ENCODE measurements at places on chromosomes 1 and 21.

GRCh38 chr1:52904927-52905698, 16.4 kb downstream of the ECHDC2 start:
- DNase-seq, result peak; percentile 86

DNA sequence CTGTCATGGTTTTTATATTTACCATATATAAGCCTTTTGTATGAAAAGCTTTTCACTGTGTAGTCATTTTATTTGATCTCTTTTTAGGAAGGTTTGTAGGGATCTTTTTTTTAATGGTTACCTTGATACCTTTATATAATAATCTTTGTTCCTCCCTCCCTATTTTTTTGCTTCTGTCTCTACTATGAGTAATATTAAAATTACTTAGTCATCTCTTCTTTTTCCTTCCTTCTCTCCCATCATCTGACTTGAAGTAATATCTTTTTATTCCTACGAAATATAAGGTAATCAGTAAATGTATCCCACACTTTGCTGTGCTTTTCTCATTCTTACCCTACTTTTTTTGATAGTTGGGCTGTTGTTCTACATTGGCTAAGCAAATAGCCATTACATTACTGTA, 161.4 kb downstream of the MAGI3 start:
- DNase-seq, result no peak

GRCh38 chr1:3817138-3817740, 20.9 kb upstream of the LRRC47 start:
- DNase-seq, result no peak

- DNase-seq, result no peak
Observed at GRCh38 chr1:220894025-220894923, 15.0 kb downstream of the HLX start.

- no peak for DNase-seq
Observed at GRCh38 chr1:195030793-195031192, 1577.4 kb downstream of the KCNT2 start.

DNA sequence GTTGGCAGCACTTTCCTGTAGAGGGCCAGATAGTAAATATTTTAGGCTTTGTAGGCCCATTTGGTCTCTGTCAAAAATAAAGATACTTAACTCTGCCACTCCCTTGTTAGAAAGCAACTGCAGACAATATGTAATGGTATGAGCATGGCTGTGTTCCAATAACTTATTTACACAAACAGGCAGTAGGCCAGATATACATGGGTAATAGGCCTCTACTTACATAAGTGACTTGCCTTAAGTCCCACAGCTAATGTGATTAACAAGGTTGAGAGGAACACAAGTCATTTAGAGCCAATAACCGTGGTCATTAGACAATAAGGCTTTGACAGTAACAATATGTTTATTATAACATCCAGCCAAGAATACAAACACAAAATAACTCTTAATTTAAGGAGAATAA, 17.4 kb downstream of the CCT8 start:
- no peak for DNase-seq

DNA sequence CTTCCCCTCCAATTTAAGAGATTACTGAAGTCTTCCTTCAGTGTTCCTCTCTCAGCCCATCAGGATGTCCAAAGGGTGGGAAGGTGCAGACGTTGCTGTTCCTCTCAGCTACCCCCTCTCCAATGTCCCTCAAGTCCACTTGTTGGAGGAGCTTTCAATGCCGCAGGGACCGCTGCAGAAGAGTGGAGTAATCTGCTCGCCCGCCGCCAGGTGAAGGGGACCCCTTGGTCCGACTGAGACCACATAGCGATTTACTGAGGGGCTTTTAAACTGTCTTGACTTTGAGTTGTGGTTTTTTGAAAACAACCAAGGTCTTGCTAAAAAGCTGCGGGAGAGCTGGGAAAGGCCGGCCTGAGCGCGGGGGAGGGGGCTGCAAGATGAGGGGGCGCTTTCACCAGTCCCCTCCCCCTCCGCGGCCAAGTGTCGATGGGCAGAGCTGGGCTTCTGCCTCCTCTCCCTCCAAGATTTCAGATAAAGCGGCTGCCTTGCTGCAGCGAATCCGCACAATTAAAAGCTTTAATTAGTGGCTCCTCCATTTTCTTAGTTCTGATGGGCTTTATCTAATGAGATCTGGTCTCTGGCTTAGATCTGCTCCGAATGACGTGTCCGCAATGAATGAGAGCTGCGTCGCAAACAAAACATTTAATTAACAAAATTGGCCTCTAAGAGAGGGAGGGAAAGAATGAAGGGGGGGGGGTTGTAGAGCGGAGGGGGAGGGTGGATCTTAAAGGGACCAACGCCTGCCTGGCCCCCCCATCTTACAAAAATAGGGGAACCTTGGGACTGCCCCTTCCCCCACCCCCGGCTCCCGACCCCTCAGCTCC, 5.9 kb downstream of the LMO4 start:
- DNase-seq, result peak; percentile 68

DNA sequence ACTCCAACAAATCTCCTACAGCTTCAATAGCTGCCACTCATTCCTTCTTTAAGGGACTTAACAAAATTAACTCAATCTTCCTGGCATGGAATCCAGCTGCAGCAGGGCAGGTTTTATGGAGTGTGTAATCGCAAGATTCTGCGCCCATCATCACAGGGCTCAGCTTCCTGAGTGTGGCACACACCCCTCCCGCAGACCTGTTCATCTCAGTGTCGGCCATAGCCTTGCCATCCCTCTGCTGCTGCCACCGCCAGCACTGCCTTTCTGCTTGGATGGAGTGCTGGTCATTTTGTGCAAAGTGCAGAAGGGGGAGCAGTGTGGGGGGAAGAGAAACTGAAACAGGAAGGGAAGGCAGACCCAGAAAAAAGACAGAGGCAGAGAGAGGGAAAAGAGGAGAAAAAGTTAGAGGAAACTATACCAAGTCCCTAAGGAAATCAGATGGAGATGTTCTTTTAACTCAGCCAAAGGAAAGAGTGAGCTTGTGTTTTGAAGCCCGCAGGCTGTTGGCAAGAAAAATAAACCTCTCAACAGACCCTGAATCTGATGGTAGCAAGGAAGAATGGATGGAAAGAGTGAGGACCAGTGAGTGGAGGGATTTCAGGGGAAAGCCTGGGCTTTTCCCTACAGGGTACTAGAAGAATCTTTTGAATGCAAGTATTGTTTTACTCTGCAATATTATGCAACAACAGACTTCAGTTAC, 324.2 kb downstream of the SEC16B start:
- DNase-seq, result no peak

GRCh38 chr1:31749785-31750735, 14.1 kb downstream of the ADGRB2 start:
- no peak for DNase-seq

GRCh38 chr1:156859523-156860112, 701 bp upstream of the INSRR start:
- peak; percentile 46 for DNase-seq

DNA sequence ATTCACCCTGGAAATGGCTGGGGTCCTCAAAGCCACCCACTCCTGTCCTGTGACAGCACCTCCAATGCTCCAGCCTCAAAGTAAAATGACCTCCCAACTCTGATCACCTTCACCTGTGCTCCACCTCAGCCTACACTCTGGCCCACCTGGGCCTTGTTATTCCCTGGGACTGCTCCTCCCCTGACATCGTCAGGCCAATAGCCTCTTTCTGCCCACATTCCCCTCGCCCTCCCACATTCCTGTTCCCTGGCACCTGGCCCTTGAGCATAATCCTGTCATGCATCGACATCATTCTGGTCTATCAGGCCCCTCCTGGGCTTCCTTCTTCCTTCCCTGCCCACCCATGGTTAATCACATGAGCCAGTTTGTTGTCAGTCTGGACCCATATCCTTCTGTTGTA, 13.2 kb upstream of the BCAR3 start:
- no peak for DNase-seq

GRCh38 chr1:59005491-59006288, 221.8 kb upstream of the JUN start:
- DNase-seq, result no peak

- no peak for DNase-seq
Observed at GRCh38 chr1:214228976-214229375, 52.0 kb upstream of the SMYD2 start.

GRCh38 chr1:44424747-44425146, 19.7 kb downstream of the RNF220 start:
- no peak for DNase-seq

- DNase-seq, result no peak
Observed at GRCh38 chr1:212236664-212237220, 48.5 kb upstream of the PPP2R5A start.

- no peak for DNase-seq
Observed at GRCh38 chr1:11600836-11601235, 53.4 kb downstream of the FBXO2 start.

- no peak for DNase-seq
Observed at GRCh38 chr1:232949636-232950196, 695 bp upstream of the NTPCR start.

DNA sequence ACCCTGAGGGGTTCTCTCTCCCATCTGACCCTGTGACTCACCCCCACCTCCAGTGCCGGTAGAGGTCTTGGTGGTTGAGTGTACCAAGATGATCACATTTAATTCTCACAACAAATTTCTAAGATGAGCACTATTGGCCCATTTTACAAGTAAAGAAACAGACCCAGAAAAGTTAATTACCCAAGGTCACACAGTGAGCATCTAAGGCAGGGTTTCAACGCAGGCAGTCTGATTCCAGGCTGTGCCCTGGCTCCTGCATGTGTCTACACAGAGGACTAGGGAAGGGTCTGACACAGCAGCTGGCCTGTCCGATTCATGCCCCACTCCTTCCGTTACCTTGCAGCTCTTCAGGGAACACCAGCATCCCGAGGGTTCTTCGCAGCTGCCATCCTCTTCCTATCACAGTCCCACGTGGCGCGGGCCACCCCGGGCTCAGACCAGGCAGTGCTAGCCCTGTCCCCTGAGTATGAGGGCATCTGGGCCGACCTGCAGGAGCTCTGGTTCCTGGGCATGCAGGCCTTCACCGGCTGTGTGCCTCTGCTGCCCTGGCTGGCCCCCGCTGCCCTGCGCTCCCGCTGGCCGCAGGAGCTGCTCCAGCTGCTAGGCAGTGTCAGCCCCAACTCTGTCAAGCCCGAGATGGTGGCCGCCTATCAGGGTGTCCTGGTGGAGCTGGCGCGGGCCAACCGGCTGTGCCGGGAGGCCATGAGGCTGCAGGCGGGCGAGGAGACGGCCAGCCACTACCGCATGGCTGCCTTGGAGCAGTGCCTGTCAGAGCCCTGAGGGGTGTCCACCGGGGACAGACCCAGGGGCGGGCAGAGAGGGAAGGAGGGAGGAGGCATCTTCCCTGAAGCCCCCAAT, 7.5 kb downstream of the NCDN start:
- DNase-seq, result no peak

GRCh38 chr21:46457801-46458314, 833 bp upstream of the DIP2A start:
- peak; percentile 51 for DNase-seq

DNA sequence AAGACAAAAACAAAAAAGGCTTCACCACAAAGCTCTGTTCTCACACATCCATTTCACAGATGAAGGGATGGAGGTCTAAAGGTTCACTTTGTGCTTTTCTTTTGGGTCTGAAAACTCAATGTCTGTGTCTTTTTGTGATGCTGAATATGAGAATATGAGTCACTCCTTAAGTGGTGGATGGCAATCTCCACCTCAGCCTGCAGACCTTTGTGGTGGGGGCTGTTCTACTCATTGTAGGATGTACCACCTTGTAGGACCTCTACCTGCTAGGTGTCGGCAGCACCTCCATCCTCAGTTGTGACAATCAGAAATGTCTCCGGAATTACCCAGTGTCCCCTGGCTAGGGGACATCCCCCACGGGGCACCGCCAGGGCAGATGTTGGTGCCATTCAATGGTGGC, 42.8 kb downstream of the UBASH3A start:
- DNase-seq, result no peak

DNA sequence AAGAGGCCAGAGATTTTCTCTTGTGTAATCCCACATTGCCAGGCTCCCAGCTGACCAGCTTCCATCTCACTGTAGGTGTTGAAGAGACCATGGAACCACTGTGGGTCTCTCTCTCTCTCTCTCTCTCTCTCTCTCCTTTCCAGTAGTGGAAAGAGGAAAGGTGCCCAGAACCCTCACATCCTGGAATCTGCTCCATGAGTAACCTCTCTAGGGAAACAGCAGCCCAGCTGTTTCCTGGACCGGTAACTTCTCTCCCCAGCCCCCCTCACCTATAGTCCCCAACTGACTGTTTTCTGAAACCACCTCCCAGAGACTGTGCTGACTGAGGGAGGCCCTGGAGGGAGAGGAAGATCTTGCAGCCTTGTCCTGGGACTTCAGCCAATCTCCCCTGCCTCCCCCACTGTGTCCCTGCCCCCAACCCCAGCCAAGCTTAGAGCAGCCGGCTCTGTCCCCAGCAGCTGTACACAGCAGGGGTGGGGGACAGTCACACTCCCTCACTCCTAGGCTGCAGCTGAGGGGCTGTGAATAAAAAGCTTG, 20.6 kb upstream of the SLC45A3 start:
- peak; percentile 76 for DNase-seq

- no peak for DNase-seq
Observed at GRCh38 chr1:113683384-113684152, 75.7 kb downstream of the PHTF1 start.

- DNase-seq, result no peak
Observed at GRCh38 chr1:1359308-1359663, 931 bp upstream of the MXRA8 start.

- DNase-seq, result no peak
Observed at GRCh38 chr1:117613969-117614729, 8.3 kb downstream of the TENT5C start.

DNA sequence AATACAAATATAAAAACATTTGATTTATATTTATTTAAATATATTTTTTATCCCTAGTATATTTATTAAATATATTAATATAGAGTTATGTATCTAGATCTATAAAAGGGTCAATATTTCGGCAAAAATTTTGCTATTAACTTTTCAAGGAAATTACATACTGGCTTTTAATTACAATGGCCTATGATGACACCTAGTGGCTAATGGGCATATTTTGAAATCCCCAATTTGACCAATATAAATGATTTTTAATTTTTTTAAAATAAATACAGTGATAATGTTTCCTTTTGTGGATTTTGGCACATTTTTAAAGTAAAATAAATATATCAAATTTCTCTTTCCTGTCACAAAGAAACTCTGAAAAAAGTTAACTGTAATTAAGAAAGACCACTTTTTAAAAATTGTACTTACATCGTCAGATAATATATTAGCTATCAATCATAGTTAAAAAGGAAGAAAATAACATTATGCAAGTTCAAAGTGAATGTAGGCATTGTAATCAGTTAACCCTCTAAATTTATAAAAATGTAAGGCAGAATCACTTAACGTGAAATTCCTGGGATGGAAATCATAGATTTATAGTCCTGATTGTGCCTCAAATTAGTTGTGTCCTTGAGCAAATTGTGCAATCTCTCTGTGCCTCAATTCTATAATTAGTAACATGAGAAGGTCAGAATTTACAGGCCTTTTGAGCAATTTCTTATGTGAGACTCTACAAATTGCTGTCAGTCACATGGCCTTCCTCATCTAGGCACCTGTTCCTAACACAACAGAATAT, 25.6 kb upstream of the RGS13 start:
- no peak for DNase-seq

- DNase-seq, result no peak
Observed at GRCh38 chr1:234750922-234751627, 141.1 kb upstream of the IRF2BP2 start.

- no peak for DNase-seq
Observed at GRCh38 chr1:96363826-96364225, 357.8 kb upstream of the PTBP2 start.

- DNase-seq, result no peak
Observed at GRCh38 chr1:47732489-47732888, 264.7 kb downstream of the TRABD2B start.

Measured in WERI-Rb-1 (cell line).